Cerebellar nuclear complex (tissue), 1 donor: ENCODE measurements at places on chromosomes 2 and 18.

DNA sequence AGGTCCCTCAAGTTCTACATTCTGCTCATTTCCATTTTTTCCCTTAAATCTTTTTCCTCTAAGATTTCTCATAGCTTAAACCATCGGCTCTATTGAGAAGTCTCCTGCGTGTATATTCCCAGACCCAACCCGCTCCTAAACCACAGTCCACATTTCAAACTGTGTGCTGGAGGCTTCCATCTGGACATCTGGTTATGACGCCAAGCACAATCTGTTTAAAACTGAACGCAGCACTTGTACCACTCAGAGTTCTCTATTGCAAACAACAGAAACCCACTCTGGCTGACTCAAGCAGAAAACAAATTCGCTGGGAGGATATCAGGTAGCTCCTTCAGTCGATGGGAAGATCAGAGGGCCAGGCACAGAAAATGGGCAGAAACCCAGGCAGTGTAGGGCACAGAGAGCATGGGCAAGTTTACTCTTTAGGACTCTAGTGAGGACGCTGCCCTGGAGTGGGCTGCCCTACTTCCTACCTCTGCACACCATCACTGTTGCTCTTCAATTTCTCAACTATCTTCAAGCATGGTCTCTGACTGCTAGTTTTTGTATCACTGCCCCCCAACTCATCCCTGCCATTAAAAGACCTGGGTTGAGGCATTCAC is 5.6 kb upstream of the EML4 start:
- DNase-seq = no peak

GRCh38 chr18:35355140-35355618 is 11.0 kb upstream of the ZNF24 start:
- DNase-seq = peak; percentile 48

GRCh38 chr18:39188278-39188677 is 1622.7 kb upstream of the CELF4 start:
- no peak for DNase-seq

DNA sequence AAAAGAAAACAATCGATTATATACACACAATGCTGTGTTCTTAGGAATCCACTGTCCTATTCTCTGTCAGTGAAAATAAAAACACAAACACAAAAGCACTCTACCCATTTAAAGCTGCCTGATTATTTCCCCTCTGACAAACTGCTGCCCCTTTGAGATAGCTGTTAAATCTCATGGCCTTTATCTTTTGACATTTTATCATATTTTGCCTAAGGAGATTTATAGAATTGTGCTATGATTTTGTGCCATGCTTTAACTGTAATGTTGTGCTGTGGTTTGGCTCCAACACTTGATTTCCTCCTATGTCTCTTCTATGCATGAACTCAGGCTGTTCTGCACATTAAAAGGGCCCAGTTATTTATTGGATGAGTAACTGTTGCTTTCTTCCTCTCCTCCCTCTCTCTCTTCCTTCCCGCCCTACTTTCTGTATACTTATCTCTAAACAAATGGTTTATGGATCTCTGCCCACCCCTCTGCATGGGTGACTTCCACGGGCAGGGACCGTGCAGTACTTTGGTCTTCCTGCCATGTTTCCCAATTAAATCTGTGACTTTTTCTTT is 1096.6 kb downstream of the TSN start:
- DNase-seq = no peak

DNA sequence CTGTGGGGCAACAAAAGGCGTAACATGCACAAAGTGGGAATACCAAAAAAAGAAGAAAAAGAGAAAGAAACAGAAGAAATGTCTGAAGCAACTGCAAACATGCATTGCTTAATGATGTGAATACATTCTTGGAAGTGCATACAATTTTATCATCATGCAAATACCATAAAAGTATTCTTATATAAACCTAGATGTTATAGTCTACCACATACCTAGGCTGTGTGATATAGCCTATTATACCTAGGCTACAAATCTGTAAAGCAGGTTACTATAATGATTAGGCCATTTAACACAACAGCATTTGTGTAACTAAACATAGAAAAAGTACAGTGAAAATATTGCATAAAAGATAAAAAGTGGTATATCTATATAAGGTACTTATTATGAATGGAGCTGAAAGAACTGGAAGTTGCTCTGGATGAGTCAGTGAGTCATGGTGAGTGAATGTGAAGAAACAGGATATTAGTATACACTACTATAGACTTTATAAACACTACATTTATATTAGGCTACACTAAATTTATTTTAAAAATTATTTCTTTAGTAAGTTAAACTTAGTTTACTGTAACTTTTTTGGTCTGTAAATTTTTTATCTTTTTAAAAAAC is 319.4 kb upstream of the KCNH7 start:
- no peak for DNase-seq

DNA sequence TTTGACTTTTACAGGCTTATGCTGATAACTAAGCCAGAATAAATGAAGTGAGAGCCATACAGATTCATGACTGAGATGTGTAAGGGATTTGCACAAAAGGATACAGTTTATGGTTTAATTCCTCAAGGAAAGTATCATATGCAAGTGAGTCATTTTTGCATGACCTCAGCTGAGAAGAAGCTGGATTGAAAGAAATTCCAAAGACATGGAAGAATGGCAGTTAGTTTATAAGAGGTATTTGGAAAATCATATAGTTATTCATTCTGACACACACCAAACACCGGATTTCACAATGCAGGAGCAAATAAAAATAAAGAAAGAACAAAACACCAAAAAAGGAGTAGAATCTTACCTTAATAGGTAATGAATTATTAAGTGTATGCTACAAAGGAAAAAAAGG is 83.2 kb upstream of the RND3 start:
- no peak for DNase-seq

- DNase-seq = no peak
These were observed 107.1 kb upstream of the POU3F3 start for GRCh38 chr2:104746858-104747257.

GRCh38 chr2:231272991-231273390 is 74.6 kb downstream of the ARMC9 start:
- no peak for DNase-seq

DNA sequence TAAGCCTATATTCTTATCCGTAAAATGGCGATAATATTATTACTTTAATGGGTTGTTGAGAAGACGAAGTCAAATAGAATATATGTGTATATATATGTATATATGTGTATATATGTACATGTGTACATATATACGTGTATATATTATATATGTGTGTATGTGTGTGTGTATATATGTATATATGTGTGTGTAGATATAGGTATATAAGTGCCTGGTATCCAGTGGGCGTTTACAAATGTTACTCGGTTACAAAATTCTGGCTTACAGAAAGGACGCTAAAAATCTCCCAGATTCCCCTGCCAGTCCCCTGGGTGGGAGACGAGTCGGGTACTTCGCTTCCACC is 295 bp upstream of the MTX2 start:
- DNase-seq = no peak
